ENCODE measurements at places on chromosomes 3 and 15.
A peak's percentile ranks its signal among the peaks of the same experiment; 100 is the strongest.

DNA sequence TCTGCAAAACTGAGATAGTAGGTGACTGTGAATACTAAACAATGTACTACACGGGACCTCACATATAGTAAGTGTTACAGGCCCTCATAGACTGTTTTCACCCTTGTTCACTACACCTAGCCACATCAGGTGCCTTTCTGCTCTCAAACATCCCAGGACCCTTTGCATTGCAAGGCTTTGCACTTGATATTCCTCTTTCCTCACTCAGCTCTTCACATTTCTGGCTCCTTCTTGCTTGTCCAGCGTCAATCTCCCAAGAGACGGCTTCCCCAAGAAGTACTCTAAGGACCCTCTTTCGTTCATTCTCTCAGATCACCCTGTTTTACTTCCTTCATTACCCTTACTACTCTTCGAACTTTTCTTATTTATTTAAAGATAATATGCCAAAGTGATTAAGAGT is 10.0 kb downstream of the DENND4A start:
- no peak for DNase-seq

DNA sequence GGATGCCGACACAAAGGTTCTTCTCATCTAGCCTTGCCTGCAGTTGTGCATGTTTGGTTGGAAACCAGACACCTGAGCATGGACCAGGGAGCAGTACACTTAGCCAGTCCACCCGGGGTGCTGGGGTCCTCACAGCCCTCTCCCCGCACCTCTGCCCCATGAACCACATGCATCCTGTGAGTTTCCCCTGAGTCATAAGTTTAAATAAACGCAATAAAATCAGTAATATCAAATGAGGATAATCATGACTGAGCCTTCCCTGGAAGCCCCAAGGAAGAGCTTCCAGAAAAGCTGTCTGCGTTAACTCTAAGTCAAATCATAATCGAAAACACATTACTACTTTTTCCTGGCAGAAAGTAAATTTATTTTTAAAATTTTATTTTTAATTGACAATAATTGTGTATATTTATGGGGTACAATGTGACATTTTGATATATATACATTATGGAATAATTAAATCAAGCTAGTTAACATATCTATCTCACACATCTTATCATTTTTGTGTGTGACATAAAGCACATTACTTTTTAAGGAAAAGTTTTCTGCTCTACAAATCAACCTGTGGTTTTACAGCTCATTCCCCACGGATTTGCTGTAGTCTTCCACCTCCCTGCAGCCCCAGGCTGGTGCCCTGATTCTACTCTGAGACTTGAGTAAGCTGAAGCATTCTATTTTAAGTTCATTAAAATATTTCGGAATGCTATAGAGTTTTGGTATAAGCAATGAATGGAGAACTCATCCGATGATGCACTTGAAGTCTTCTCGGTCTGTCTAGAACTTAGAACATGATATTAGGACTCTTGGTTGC is 166.0 kb upstream of the EIF1B start:
- no peak for DNase-seq

GRCh38 chr3:186920301-186920700 is 10.0 kb upstream of the ST6GAL1 start:
- no peak for DNase-seq

- no peak for DNase-seq
Observed at GRCh38 chr3:72245183-72245811, 460.3 kb upstream of the PROK2 start.

- peak; percentile 79 for DNase-seq
Observed at GRCh38 chr15:74438721-74439316, 5.1 kb upstream of the SEMA7A start.

GRCh38 chr3:123783050-123783689 is 101.0 kb downstream of the MYLK start:
- DNase-seq: no peak

- DNase-seq: no peak
Observed at GRCh38 chr3:53242155-53242554, 13.7 kb downstream of the TKT start.

GRCh38 chr3:15443826-15444524 is 16.6 kb downstream of the EAF1 start:
- DNase-seq: no peak

GRCh38 chr3:156174229-156174847 is 54.0 kb downstream of the KCNAB1 start:
- no peak for DNase-seq

GRCh38 chr3:47711596-47711995 is 70.1 kb downstream of the SMARCC1 start:
- DNase-seq: no peak

- peak; percentile 35 for DNase-seq
Observed at GRCh38 chr3:119352034-119352609, 57.9 kb downstream of the ARHGAP31 start.

- DNase-seq: no peak
Observed at GRCh38 chr3:37816271-37816670, 45.4 kb upstream of the CTDSPL start.

DNA sequence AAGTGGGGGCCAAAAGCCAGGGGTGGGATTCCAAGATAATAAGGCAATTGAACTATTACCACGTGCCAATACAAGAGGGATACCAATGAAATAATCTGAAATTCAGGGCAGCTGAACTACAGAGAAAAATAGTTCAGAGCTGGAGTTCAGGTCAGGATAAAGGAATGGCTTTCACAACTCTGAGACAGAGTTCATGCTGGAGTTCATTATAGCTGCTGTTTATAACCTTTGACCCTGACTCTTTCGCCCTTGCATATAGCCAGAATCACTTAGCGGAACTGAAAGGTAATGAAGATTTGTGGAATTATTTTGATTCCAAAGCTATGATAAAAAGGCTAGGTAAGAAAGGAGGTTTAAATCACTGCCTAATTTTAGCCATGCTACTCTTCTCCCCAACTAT is 55.5 kb upstream of the LRRN1 start:
- DNase-seq: no peak

DNA sequence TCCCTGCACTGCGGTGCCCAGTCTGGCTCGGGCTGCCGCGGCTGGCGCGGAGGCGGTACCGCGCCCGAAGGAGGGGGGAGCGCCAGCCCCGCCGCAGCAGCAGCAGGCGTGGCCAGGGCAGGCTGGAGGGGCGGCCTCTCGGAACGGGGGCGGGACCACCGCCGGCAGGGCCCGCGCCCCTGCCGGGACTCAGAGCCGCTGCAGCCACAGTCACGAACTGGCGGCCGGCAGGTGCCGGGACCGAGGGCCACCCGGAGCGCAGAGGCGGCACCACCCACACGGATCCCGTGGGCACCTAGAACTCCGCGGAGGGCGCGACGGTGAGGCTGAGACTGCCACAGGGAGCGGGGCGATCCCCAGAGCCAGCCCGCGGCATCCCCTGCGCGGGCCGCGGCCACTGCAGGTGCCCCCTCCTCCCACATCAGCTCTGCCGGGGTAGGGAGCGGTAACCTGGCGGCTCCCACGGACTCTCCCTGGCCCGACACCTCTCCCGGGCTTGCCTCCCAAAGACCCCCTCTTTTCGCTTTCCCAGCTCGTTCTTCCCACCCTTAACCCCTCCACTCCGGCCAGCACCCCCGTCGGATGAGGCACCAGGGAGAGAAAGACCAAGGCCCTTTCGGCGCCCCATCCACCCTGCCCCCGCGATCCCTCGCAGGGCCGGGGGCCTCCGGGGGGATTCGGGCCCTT is at the start of gene VWA5B2:
Gene VWA5B2 (plus strand): TSS at position 192 of the 687 bp plus-strand sequence. CDS start 944 bp downstream, outside the sequence.
- DNase-seq: peak; percentile 81

GRCh38 chr3:67001086-67001861 is 3.2 kb downstream of the KBTBD8 start:
- no peak for DNase-seq

- no peak for DNase-seq
Observed at GRCh38 chr3:161559177-161559998, 62.8 kb downstream of the OTOL1 start.

- no peak for DNase-seq
Observed at GRCh38 chr15:62058327-62059028, 1.8 kb downstream of the VPS13C start.

GRCh38 chr3:8996216-8996615 is 32.9 kb upstream of the RAD18 start:
- DNase-seq: no peak

DNA sequence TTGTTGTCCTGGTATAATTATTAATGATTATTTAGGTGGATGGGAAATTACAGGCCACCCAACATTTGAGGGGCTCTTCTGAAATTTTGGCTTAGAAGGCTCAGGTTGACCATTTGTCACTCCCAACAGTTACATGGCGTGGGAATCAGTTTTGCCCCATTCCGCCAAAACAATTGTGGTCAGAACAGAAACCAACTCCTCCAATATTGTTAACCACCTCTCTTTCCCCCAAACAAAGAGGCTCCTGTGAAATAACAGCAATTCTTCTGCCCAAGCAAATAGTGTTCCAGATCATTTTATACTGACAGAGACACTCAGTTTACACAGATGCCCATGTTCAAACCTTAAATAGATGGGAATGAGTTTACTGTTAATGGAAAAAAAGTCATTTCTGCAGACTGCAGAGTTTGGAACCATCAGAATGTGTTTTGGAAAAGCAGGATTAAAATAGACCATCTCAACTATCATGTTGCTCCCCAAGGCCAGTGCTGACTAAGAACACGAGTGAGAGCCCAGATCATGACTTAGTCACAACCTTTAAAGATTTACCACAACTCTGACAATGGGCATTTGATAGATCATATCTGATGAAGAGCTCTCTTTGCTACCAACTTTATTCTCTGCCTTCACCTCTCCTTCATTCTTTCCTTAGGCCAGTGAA is 102.1 kb downstream of the DUT start:
- DNase-seq: no peak

- DNase-seq: no peak
Observed at GRCh38 chr15:95287720-95288103, 1042.8 kb upstream of the NR2F2 start.

GRCh38 chr3:24354230-24354629 is 140.4 kb downstream of the THRB start:
- no peak for DNase-seq

GRCh38 chr15:27241943-27242342 is 271.0 kb downstream of the GABRG3 start:
- DNase-seq: no peak

DNA sequence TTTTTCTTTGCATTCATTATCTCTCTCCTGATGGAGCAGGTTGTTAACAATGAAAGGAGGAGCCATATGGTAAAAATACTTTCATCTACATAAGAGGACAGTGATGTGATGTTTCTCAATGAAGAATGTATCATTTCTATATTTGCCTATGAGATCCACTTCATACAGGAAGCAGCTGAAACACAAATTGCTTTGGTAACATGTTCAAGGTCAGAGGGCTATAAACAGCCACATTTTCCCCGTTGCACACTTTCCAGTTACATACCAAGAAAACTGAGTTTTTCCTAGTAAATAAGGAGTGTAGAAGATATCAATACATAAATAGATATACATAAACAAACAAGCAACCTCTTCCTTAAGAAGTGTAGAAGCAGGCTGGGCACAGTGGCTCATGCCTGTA is 32.6 kb upstream of the GYG1 start:
- DNase-seq: no peak

GRCh38 chr15:66933932-66934867 is 131.2 kb upstream of the SMAD3 start:
- no peak for DNase-seq

DNA sequence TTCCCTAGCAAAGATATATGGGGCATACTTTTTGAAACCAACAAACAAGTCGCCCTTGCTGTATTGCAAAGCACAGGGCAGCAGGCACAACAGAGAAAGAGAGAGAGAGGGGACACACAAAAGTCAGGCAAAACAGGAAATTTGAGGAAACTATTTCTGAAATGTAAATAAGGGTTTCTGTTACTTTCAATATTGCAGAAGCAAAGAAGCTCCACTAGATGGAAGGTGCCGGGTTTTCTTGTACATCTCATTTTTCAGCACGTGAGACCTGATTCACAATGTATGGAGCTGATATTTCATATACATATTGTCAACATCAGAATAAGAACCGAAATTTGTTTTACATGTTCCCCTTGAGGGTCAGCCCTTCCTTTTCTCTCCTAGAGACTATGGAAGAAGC is 127.4 kb downstream of the FOXP1 start:
- peak; percentile 55 for DNase-seq

- DNase-seq: no peak
Observed at GRCh38 chr15:95362306-95362705, 968.2 kb upstream of the NR2F2 start.

DNA sequence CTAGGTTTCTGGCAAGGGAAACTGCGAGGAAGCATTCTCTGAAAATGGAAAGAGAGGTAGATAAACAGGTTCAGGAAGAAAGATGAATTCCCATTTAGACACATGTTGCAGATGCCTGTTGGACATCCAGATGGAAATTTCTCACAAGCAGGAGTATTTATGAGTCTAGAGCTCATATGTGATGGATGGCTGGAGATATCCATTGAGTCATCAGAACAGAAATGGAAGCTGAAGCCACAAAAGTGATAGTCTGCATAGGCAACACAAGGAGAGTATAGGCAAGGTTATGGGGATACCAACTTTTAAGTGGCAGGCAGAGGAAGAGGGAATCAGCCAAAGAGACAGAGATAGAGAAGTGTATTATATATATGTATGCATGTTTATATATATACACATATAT is 6.3 kb upstream of the RAMAC start:
- no peak for DNase-seq

DNA sequence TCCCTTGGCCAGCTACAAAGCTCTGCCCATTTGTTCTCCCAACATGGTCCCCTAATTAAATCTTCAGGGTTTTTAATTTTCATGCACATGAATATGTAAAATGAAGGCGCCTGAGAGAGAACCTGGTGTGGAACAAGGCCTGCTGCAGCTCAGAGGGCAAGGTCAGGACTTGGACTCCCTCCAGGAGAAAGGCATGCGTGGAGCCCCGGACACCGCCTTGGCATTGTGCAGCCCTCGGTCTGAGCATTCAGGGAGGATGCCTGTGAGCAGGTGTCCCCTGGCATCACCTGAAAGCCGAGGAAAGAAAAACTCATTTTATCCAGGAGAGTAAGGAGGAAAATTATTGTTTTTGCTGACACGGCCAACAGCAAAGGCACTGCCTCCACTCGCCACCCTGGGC is 33.8 kb upstream of the EPHB1 start:
- DNase-seq: no peak

Measured in CD4-positive, alpha-beta T cell treated with Interleukin-21 for 1 hour (primary cell).